ENCODE measurements at places on chromosomes 3 and 15.

DNA sequence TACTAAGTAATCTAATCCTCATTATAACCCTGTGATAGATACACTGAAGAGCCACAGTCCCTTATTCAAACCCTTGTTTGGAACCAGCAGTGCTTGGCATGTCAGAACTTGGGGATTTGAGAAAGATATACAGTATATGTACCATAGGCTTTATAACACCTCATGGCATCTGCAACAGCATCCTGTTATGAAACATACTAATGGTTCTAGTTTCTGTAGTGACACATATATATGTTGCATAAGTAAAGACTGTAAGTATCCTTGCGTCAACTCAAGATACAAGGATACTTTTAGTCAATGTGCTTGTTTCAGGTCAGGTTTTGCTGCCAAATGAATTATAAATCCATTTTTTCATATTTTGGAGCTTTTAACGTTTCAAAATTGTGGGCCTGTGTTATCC is 58.5 kb downstream of the CCNL1 start:
- no peak for DNase-seq

- peak; percentile 11 for DNase-seq
Observed at GRCh38 chr3:24182756-24183155, 237.7 kb downstream of the NR1D2 start.

DNA sequence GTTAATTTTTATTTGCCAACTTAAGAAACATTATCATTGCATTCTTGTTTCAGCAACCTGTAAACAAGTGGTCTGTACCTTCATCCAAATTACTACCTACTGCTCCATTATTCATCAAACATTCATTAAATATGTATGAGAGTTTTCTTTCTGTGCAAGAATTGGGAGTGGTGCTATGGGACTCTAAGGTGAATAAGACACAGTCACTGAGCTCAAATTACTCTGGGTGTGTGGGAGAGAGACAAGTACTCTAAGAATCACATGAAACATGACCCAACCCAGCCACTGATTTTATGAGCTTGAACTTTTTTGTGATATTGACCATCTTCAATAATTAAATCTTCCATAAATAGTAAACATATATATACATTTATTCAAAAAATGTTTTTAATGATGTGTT is 227.2 kb upstream of the TP63 start:
- no peak for DNase-seq

- no peak for DNase-seq
Observed at GRCh38 chr3:194165271-194166018, 29.5 kb downstream of the HES1 start.

DNA sequence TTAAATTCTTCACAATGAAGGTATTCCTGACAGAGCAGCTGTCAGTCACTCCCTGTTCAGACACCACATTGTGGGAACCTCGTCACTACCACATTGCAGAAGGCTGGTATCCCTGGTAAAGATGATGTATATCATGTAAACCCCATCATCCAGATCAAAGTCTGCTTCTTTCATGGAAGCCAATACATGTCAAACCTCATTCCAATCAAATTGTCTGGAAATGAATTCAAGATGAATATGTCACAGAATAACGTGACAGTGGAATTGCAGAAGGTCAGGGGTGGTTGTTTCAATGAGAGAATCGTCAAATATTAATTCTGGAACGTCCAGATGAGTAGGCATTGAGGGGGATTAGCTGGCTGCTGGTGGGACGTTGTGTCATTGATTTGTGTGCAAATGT is 4.2 kb downstream of the ZIC4 start:
- no peak for DNase-seq

GRCh38 chr3:38579141-38579540 is 70.3 kb downstream of the SCN5A start:
- peak; percentile 71 for DNase-seq

DNA sequence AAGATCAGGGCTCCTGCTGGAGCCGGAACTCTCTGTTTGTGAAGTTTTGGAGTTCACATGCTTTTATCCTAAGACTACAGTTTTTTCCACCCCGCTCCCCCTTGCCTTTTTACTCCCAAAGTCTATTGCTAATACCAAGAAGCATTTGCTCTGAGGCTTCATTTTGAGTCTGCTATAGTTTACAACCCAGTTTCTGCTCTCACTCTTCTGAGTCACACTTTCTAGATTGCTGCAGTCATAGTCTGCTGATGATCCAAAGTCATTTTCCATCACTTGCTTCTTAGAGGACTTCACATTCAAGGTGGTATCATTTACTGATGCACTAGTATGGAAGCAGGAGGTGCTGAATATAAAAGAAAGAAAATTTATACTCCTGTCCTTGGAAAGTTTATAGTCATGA is 937.4 kb downstream of the IGSF11 start:
- no peak for DNase-seq
